ENCODE measurements at places on chromosomes 3 and 15.

DNA sequence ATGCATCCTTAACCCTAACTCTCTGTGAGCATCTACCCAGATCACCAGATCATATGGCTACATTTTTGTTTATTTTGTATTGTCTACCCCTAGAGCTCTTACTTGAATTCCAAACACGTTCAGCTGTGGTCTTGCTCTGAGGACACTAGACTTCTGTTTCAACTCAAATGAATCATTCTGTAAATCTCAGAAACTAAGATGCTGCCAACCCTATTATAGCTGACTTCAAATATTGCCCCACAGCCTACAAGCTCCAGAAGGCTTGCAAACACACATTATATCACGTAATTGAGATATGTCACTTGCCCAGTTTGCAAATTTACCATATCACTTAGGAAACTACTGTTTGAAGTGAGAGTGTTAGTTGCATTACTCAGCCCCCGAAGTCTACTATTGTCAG is 426.2 kb upstream of the ARL6 start:
- no peak for DNase-seq

DNA sequence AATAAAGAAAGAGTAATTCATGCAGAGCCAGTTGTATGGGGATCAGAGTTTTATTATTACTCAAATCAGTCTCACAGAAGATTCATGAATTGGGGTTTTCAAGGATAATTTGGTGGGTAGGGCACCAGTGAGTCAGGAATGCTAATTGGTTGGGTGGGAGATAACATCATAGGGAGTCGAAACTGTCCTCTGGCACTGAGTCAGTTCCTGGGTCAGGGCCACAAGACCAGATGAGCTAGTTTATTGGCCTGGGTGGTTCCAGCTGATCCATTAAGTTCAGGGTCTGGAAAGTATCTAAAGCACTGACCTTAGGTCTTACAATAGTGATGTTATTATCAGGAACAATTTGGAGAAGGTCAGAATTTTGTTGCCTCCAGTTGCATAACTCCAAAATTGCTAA is 998.6 kb upstream of the EPHA6 start:
- DNase-seq = no peak

- no peak for DNase-seq
These were observed 61.2 kb downstream of the THBS1 start for GRCh38 chr15:39642011-39642640.

DNA sequence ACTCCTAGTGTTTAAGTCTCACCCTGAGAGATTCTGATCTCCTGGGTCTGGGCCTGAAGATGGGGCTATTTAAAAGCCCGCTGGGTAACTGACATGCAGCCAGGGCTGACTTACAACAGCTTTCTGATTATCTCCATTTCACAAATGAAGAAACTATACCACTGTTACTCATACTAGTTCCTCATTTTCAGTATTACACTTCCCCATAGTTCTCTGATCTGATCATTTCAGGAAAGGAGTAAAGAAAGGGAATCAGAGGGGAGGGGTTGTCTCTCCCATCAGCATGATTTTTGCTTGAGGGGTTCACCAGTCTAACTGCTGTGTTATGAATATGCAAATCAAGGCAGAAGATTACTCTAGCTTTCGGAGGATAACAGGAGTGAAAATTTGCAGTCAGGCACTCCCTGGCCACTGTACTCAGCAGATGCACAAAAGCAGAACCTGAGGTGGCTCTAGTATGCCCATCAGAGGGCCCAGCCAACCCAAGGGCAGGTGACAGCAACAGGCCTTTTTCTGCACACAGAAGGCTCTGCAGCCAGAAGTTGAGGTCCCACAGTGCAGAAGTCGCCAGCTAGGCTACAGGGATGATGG is 59.4 kb downstream of the DAPK2 start:
- DNase-seq = no peak

DNA sequence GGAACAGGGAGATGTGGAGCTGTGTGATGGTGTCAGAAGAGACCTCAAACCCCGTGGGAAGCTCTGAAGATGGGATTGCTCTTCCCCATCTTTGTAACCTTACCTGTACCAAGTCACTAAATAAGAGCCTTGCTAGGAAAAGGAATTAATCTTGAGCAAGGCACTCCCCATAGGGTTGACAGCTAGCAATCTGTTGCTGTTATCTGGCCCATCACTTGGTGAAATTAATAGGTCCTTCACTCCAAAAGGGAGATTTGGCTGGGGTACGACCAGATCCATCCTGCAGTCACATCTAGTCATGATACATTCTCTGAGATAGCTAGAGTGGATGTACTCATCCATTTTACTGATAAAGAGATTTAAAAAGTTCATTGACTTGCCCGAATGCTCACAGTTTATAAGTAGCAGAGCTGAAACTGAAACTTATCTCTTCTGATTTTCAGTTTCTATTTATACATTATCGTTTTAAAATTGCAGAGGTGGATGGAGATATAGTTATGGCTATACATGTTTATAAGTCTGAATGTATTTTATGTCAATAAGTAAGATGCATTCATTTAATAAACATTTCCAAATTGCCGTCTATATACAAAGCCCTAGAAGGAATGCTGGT is 299.1 kb upstream of the MCTP2 start:
- no peak for DNase-seq

DNA sequence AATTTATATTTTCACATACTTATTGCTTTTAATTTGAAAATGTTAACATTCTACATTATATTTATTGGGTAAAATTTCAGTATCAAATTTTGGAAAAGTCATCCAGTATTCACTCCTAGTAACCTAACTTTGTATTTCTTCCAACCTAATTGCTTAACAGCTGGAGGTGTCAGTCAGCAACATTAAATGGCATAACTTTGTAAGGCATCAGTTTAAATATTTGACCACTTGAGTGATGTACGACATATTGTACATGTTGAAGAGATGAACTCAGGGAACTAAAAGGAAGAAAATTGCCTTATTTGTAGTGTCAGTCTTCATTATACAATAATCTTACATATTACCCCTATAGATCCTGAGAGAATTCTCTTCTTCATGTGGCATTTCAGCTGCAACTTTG is 326.8 kb downstream of the NAALADL2 start:
- DNase-seq = no peak

DNA sequence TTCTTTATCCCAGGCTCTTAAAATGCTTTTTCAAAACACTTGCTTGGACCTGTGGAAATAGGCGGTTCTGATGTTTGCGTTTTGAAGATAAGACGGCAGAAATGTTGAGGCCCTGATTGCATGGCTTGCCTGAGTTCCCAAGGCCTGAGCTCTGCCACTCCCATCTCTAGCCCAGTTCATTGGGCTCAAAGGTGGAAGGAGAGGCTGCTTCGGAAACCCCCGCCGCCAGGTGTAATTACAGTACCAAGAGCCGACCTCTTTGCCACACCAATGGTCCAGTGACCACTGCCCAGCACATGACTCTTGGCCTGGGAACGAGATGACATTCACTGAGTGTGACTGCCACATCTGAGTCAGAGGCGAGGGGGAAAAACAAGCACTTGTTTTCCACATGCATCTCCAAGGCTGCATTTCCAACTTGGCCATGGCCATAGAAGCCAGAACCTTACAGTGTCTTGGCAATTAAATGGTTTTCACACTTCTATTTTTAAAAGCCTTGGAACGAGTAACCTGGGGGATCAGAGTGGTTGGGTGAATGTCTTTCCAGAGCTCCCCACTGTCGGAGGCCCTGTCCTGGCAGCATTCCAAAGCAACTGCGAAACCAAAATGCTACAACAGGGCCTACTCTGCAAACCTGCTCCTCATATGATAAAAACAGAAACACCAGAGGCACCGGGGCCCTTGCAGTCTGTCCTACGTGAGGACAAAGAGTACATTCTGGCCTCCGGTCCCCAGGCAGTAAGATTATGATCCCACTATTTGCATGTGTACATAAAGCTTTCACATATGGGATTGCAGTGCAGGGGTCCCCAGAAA is 63.8 kb upstream of the CGNL1 start:
- no peak for DNase-seq

DNA sequence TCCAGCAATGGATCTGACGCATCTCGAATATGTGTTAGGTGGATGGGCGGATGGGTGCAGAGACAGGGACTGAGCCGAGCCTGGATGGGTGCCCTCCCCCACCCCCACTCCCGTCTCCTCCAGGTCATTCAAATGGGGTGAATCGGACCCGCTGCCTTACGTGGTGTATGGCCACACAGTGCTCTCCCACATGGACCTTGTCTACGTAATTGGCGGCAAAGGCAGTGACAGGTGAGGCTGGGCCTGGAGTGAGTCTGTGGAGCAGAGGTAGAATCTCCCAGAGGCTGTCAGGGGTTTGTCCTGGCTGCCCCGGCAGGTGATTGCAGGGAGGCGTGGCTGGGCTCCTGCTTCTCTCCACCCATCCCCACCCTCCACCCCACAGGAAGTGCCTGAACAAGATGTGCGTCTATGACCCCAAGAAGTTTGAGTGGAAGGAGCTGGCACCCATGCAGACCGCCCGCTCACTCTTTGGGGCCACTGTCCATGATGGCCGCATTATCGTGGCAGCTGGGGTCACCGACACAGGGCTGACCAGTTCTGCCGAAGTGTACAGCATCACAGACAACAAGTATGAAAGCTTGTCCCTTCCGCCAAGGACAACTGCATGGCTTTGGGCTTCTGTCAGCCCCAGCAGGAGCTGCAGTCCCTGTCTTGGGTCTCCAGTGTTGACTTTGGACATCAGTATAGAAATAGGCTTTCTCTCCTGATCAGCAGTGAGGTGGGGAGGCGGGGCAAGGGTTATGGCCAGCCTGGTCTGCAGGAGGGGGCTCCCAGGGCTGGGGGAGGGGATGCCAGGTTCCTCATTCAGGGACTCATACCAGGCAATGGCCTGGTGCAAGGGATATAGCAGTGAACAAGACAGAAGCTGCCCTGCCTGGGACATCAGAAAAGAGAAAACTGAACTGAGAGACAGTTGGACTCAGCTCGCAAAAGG is 3.4 kb downstream of the KLHL40 start:
- no peak for DNase-seq

DNA sequence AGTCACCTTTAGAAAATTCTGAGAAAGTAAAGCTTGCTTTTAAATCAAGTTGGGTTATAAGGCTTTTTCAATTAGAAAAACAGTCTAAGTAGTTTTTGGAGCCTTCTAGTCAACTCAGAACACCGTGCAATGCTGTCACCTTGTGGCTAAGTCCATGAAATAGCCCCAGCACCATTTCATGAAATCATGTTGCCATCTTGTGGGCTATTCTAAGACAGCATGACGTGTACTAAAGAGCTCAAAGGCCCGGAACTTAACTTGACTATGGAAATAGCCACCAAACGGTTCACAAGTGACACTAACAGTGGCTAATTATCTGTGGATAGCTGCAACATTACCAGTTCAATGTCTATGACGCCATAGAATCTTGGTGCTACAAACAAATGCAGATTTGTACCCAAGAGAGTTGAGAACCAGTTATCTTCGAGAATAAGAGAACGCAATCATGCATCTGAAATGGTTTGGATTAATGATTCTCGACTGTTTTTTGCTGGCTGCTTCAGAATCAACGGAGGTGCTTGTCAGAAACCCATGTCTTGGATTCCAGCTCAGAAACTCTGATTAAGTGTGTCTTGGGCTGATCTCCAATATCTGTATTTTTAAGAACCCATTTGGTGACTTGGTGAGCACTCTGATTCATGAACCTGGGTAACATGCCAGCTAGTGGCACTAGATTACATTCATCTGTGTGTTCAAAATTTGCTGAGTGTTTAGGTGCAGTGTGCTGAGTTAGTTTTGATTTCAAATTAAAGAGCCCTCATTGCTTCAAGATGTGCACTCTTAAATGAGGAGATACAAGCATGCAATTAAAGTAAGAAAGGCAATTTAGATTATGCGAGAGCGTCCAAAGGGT is 111.2 kb upstream of the MCTP2 start:
- DNase-seq = no peak
